ENCODE measurements at places on chromosomes 5 and 9. TPM values are rescaled to one million over a fixed set of nuclear protein-coding genes. Genes with fewer than 3 reads are reported as not detected.

ITGA2 gene
- total RNA-seq, result 44.5 TPM

SAXO1 gene
- not detected for total RNA-seq

SLC23A1 gene
- total RNA-seq, result not detected

FBP2 gene
- total RNA-seq, result not detected

TAF11L5 gene
- total RNA-seq, result not detected

PHF24 gene
- total RNA-seq, result not detected

PCDHGA9 gene
- total RNA-seq, result 1.1 TPM
